Activated T-cell treated with anti-CD3 and anti-CD28 coated beads, Interleukin-2, amount 50 U/mL, for 1 hour (primary cell): ENCODE measurements at places on chromosomes 2 and 18.
A peak's percentile ranks its signal among the peaks of the same experiment; 100 is the strongest.

GRCh38 chr18:25360301-25360899 is 8.4 kb upstream of the ZNF521 start:
- no peak for DNase-seq

- no peak for DNase-seq
Measured at GRCh38 chr18:12018861-12019260, 37.6 kb downstream of the IMPA2 start.

DNA sequence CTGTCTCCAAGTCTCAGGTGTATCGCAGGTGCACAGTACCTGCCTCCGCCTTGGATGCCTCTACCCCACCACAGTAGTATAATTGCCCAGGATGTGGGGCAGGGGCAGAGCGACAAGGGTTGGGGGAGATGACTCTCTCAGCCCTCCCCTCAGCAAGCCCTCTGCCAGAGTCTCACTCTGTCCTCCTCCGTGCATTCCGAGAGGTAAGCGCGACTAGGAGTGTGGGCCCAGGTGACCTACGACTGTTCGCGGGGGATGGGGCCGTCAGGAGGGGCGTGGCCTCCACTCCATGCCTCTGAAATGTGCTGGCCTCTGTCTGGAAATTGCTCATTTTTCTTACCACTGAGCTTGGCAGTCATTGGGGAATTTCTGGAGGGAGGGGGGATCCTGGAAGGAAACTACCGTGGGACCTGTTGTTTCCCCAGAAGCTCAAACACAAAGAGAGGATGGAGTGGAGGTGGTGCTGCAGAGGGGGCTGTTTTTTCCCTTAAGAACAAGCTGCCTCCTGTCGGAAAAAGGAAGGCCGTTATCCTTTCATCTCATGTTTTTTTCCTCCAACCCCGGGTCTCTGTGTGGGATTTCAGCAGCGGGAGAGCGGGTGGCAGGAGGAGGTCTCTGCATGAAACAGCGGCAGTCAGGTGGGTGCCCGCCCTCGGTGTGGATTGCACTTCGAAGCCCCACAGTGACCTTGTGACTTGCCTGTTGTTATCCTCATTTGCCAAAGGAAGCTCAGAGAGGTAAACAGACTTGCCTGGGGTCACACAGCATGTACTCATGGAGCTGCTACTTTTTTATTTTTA is 13.0 kb upstream of the RALB start:
- DNase-seq = no peak

- no peak for DNase-seq
Measured at GRCh38 chr2:223585666-223586065, 16.5 kb downstream of the SCG2 start.

DNA sequence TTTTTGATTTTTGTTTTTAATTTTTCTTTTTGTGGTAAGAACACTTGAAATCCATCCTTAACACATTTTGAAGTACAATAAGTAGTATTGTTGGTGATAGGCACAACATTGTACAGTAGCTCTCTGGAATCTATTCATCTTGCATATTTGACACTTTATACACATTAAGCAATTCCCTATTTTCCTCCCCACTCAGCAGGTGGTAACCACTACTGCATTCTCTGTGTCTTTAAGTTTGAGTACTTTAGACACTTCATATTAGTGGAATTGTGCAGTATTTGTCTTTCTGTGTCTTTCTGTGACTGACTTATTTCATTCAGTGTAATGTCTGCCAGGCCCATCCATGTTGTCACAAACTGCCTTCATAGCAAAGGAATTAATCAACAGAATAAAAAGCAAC is 471.7 kb upstream of the CDH20 start:
- no peak for DNase-seq

- no peak for DNase-seq
Measured at GRCh38 chr18:36613069-36613468, 215.7 kb downstream of the TPGS2 start.

GRCh38 chr2:239715202-239715601 is 309.9 kb downstream of the NDUFA10 start:
- DNase-seq = no peak

- no peak for DNase-seq
Measured at GRCh38 chr18:58416704-58417683, 211.9 kb downstream of the ALPK2 start.

DNA sequence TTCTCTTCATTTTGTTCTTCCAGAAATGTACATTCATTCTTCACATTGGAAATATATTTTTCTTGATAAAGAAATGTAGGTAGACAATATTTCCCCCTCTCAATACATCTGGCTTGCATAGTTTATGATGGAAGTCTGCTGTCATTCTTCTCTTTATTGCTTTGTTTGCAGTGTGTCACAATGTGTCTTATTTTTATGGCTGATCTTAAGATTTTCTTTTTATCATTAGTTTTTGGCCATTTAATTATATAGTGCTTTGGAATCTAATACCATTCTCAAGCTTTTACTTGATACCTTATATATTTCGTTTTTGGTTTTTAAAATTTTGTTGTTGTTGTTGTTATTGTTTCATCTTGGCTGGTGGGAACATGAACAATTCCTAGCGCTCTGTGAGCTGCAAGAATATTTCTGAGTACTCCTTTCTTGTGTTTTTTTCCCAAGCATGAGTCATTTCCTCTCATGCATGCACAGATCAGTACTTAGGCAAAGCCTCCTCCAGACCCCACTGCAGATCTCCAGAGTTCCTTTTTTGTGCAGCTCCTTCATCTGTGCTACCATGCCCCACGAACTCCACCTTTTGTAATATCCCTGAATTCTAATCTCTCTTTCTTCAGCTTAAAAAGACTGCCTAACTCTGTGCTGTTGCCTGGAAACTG is 13.7 kb upstream of the MMADHC start:
- DNase-seq = no peak

GRCh38 chr2:77391119-77391518 is 131.1 kb downstream of the LRRTM4 start:
- DNase-seq = no peak

GRCh38 chr2:119650206-119650605 is 28.8 kb upstream of the TMEM177 start:
- no peak for DNase-seq

DNA sequence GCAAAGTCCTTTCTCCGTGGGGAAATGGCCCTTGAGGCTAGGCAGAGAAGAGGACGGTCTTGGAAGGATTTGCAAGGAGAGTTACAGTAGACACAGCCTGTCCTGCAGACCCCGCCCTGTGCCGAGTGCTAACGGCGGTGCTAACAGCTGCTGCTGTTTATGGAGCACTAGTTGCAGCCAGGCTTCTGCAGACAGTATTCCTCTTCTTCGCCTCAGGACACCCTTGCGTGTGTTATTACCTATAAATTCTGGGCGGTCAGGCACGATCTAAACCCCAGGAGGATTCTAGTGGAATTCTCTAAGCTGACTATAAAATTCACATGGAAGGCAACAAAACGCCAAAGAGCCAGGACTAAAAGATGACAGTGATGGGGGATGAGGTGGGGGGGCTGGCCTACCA is 139.8 kb downstream of the GLI2 start:
- no peak for DNase-seq

DNA sequence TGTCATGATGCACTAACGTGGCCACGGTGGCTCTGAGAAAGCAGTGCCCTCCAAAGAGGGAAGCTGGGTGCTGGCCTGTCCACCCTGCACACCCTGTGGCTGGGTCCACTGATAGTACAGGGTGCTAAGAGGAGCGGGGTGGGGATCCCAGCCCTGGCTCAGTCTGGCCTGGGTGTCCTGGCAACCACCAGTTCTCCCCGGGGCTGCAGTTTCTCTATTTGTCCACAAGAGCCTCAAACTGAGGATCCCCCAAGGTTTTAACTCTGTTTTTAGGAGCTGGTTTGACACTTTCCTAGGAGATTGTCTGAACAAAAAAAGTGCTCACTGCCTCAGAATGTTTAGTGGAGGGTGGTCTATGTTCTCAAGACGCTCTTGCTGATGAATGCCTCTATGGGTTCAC is 29.0 kb downstream of the EDAR start:
- DNase-seq = no peak

- DNase-seq = peak; percentile 99
Measured at GRCh38 chr2:191677646-191678436, at the start of gene NABP1. Gene NABP1 (plus strand): TSS chr2:191678136. CDS start chr2:191678615, 479 bp downstream.

GRCh38 chr2:233248999-233249398 is 2.5 kb upstream of the ATG16L1 start:
- no peak for DNase-seq

DNA sequence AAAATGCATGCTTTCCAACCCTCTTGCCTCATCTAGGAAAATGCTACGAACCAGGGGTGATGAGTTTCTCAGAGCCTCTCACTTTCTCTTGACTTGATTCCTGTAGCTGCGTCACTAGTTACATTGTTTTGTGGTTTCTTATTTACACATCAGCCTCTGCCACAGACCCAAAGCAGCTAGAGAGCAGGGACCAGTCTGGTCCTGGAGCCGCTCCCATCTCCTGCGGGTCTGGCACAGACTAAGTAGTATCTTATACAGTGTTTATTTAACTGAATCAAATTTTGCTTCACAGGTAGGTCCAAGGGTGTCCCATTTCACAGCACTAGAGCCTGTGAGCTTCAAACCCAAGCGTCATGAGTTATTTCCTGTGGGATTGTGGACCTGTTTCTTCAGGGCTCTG is 310.5 kb downstream of the MYCN start:
- DNase-seq = no peak

GRCh38 chr2:184920451-184920965 is 322.2 kb downstream of the ZNF804A start:
- DNase-seq = no peak

GRCh38 chr18:8974696-8975095 is 127.8 kb upstream of the NDUFV2 start:
- no peak for DNase-seq

DNA sequence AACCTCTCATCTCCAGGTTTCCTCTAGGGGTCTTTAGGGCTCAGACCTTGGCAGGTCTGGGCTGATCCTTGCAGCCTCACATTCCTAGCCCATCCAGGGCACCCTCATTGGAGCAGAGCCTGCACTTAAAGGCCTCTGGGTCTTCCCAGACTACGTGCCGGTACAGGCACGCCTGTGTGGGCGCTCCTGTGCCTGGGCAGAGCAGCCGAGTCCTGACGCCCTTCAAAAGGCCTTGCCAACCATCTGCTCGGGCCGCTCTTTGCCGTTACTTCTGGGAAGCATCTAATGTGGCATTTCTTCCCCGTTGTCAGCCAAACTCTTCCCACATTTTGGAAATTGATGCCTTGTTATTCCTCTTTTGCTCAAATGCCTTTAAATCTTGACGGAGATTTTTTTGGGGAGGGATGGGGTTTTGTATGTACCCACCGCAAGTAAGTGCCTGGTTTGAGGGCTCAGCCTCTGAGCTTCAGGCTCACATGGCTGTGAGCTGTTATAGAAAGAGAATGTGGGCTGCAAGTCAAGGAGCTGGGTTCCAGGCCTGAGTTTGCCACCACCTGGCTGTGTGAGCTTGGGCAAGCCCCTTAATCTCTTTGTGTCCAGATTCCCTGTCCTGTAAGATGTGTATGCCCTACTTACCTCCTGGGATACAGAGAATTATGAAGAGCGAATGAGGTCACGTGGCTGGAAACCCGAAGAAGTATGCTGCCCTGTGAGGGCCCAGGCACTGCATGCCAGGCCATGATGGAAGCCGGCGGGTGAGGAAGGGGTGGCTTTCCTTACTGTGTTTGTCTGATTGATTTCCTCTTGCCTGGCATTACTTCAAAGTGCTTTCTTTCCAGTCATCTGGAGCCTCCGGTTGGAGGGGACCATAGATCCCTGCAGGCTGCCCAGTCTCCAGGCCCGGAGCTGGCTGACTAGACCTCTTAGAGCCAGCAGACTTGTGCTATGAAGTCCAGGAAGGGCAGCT is 20.6 kb downstream of the EHD3 start:
- no peak for DNase-seq

DNA sequence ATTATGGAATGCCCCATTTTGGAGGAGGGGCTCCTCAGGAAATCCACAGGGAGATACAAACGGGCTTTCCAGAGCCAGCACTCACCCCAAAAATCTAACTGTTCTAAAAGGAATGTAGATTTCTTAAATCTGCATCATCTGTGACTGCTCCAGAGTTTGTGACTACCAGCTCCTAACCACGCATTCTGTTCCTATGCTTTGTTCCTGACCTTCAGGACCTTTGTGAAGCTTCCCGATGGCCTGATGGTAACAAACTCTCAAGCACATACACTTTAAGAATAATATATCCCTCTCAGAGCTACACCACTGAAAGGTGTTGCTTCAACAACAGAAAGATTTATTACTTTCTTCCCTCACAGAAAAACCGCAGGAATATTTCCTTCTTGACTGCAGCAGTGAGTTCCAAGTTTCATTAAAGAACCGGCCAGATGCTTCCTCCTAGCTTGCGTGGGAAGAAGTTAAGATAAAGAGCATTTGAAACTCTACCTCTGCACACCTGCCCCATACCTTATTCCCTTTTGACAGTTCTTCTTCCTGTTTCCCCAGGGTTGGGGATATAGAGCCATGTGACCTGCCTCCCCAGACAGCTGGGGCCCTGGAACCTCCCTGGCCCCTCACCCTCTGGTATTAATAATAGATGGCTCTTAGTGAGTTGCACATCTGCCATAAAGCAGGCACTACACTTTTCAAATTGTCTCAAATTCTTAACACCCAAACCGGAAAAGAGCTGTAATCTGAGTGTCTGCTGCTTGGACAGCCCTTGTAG is 40.2 kb upstream of the EML4 start:
- DNase-seq = no peak

GRCh38 chr2:61379521-61379920 is 91.4 kb downstream of the USP34 start:
- DNase-seq = no peak

GRCh38 chr2:48799601-48800000 is 44.1 kb upstream of the LHCGR start:
- no peak for DNase-seq

GRCh38 chr2:48120759-48121242 is 214.5 kb upstream of the FBXO11 start:
- no peak for DNase-seq

GRCh38 chr18:23593720-23594119 is 7.4 kb upstream of the NPC1 start:
- DNase-seq = no peak

- no peak for DNase-seq
Measured at GRCh38 chr2:20170704-20171250, 54.2 kb downstream of the SDC1 start.

- DNase-seq = no peak
Measured at GRCh38 chr2:39688181-39688580, 22.5 kb downstream of the TMEM178A start.

DNA sequence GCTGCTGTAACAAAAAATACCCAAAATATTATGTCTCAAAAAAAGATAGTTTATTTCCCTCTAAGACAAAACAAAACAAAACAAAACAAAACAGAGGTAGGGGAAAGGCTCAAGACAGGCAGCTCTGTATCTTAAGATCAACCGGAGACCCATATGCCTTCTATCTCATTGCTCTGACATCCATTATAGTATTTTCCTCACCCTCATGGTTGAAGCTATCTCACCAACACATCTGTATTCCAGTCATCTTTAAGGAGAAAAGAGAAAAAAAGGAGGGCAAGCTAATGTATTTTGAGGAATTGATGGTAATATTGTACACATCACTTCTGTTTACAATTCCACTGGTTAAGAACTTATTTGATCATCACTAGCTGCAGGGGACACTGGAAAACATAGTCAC is 239.7 kb downstream of the ICOS start:
- DNase-seq = no peak

DNA sequence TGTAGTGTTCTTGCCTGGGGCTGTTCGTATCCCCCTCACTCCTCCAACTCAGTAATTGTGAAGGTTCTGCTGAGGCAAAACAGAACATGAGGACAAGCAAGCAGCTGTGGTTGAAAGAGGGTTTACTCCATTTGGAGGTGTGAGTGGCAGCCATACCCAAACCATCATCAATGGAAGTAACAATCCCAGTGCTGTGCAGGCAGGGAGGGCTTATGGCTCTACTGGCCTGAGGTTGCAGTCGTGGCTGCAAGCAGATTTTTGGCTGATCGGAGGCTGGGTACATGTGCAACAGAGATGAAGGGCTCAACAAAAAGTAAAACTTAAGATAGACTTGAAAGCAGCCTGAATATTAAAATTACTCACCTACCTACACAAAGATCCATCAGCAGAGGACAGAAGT is 13.2 kb downstream of the SRSF7 start:
- DNase-seq = no peak
